WTC11 (cell line): ENCODE measurements at places on chromosomes 7 and 10.

- DNase-seq = no peak
These were observed 15.9 kb upstream of the AKR1B1 start for GRCh38 chr7:134474828-134475227.

- DNase-seq = peak; percentile 66
These were observed 6.0 kb downstream of the BRI3 start for GRCh38 chr7:98287486-98287959.

DNA sequence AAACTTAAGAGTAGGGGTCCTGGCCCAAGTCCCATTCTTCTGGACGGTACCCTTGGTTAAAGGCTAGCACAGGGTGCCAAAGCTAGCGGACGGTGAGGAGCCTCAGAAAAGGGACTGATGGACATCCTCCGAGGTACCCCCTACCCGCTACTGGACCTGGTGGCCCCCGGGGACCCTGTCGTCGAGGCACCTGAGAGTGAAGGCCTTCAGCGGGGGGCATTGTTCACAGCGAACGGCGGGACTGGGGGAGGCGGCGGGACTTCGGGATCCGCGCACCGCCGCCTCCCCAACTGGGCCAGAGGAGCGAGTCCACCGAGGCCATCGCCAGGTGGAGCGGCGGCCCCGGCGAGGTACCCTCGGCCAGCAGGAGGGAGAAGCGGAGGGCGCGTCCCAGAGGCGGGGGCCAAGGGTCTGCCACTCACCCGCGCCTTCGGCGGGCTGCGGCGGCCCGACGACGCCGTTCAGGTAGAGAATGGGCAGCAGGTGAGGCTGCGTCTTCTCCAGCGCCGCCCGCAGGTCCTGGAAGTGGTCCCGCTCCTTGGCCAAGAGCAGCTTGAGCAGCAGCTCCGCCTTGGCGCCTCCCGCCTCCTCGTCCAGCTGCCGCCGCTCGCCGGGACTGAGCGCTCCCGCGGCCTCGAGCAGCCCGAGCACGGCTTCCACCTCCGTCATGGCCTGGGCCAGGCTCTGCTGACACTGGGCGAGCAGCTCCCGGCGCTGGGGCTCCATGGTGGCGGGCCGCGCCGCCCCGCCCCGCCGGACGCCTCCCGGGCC is 575 bp downstream of the DLG5 start:
- DNase-seq = peak; percentile 67

GRCh38 chr7:96638669-96639068 is 71.0 kb downstream of the SEM1 start:
- DNase-seq = no peak

DNA sequence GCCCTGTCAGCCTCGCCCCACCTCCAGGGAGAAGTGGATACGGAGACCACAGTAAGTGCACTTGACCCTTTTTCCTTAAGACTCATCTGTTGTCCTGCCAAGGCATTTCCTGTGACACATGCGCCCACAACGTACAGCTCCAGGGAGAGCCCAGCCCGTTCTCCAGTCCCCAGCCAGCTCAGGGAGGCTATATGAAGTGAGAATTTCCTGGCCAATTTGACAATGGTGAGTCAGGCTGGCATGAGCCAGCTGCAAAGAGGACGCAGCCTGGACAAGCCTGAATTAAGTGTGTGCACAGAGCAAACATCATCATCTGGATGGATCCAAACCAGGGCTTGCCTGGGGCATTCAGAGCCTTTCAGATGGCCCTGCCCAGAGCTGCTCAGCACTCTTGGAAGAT is 244.8 kb downstream of the KCNMA1 start:
- no peak for DNase-seq
